ENCODE measurements at places on chromosomes 5 and 9.

DNA sequence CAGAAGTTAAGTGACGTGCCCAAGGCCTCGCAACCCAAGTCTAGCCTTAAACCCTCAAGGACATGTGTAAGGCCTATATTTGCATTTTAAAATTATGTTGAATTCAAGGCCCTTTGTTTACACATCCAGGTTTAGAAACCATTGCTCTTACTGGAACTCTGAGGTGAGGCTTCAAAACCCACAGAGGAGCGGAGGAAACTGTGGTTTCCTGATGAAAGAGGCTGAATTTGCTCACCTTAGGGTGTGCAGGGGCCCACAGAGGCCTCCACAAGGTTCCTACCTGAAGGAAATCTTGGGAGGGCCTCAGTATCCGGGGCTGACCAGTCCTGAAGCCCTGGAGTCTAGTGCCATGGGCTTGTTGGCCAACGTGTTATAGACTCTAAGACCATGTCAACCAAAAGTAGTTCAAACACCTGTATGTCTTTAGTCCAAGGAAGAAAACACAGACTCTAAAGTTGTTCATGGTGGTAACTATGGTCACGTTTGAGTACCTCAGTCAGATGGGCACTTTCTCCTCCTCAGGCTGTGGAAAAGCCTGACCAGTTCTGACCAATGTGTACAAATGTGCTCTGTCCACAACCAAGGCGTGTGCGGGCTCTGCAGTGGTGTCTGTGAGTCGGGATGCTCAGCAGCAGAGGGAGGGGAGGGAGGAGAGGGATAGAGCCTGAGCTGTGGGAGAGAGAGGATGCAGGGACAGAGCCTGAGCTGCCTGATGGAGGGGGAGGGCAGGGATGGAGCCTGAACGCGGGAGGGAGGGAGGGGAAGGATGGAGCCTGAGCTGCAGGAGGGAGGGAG lies 124.6 kb upstream of the ERCC6L2 start:
- no peak for DNase-seq

- no peak for DNase-seq
These were observed 16.8 kb upstream of the OR2S2 start for GRCh38 chr9:35974800-35975199.

GRCh38 chr9:91116711-91117110 lies 245.0 kb downstream of the AUH start:
- DNase-seq: no peak

DNA sequence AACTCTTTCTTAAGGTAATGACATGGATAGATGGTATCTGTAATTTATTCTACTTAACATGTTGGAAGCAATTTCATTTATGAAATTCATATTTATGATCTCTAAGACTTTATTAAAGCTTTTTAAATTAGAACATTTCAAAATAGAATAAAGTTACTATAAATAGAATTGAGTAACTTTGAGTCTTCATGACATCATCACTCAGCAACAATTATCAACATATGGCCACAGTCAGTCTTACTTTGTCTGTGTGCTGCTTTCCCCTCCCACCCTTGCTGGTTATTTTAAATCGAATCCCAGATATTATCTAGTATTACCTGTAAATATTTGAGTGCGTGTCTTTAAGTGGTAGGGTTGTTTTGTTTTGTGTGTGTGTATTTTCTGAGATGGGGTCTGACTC lies 65.2 kb downstream of the IPO11 start:
- no peak for DNase-seq

- no peak for DNase-seq
These were observed 122.2 kb upstream of the ACOT12 start for GRCh38 chr5:81516091-81516490.

DNA sequence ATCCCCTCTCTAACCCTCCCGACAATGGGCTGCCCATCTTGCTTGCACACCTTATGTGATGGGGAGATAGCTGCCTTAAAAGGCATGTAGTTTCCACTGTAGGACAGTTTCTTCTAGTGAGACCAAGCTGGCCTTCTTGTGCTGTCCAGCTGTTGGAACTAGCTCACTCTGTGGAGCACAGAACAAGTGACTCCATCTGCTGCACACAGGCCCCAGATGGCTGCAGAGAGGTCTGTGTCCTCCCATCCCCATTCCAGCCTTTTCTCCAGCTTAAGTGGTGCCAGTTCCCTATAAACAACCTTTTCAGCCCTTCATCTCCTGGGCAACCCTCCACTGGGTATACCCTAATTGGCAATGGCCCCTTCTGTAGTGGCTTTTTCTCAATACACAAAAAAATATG lies 18.7 kb upstream of the PSD2 start:
- no peak for DNase-seq

DNA sequence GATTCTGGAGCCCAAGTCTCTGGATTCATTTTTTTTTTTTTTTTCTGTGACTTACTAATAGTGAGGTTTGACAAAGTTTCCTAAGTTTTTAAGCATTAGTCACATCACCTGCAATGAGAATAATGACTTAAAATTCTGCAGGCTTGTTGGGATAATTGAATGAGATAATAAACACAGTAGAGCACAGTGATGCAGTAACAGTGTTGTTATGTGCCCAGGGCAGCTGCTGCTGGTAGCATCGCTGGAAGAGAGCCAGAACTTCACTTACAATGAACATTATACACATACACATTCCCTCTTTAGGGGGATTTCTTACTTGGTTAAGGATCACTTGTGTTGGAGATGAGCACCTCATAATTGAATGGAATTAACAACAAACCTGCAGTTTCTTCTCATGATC lies 78.9 kb downstream of the ALDH7A1 start:
- no peak for DNase-seq

GRCh38 chr9:76150013-76150412 lies 244.2 kb downstream of the RFK start:
- no peak for DNase-seq

GRCh38 chr9:98124637-98125426 lies 5.8 kb upstream of the TRIM14 start:
- no peak for DNase-seq

GRCh38 chr5:177100714-177101121 lies 14.0 kb downstream of the FGFR4 start:
- no peak for DNase-seq

- no peak for DNase-seq
These were observed 1.2 kb downstream of the ZBTB5 start for GRCh38 chr9:37464006-37464405.

GRCh38 chr9:137813651-137814415 lies 63.7 kb upstream of the CACNA1B start:
- DNase-seq: no peak

GRCh38 chr9:2134391-2134790 lies 119.2 kb downstream of the SMARCA2 start:
- no peak for DNase-seq

DNA sequence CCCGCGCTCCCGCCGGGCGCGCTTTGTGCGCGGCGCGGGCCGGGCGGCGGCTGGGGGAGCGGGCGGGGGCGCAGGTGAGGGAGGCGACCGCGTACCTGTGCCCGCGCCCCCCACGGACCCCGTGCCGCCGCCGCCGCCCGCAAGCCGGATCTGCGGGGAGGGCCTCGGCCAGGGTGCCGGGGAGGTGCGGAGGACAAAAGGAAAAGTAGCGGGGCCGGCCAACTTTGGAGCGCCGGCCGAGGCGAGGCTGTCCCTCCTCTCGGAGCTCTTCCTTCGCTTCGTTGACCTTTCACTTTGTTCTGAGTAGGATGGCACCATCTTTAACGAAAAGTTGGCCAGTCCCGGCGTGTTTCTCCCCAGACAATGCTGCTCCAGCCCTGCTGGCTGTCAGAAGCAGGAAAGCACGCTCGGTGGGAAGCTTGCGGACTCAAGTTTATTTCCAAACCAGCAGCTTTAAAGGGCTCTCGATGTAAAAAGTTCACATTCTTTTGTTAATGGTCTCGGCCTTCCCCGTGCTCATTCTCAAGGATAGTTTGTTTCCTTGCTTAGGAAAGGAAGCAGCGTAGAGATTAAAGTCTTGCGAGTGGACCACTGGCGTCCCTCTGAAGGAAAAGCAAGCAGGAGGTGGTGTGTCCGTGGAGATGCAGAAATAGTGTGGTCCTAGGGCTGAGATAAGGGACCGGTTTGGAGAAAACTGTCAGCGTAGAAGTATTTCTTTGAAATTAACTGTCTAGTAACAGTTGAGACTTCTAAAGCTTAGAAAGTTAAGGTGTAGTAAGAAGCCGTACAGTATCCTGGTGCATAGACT lies 639 bp downstream of the EHMT1 start:
- no peak for DNase-seq

DNA sequence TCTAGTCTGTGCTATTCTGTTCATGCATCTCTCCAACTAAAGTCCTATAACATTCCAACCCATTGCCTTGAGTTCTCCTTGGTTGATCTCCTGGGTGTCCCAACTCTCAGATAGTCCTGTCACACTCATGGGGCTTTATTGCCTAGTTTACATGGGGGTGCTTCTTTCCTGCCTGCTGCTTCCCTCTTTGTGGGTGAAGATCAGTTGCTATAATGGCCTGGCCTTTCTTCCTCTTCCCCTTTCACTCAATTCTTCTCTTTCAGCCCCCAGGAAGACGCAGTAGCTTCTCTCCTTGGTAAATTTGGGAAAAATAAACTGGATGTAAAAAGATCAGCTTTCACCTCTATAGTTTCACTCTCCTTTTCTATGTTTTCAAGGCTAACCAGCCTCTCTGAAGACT lies 66.5 kb downstream of the PTCD2 start:
- no peak for DNase-seq

DNA sequence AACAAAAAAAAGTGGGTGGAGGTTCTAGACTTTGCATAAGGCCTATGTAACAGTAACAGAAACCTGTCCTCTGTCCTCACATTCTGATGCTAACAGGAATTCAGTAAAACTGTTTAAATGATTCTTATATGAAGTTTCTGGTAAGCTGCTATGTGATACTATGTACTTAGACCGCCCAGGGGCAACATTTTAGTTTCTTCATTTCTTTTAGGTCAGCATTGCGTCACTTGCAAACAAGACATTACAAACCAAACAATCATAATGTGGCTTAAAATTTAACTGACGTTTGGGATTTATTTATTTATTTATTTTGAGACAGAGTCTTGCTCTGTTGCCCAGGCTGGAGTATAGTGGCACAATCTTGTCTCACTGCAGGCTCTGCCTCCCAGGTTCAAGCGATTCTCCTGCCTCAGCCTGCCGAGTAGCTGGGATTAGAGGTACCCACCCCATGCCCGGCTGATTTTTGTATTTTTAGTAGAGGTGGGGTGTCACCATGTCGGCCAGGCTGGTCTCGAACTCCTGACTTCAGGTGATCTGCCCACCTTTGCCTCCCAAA lies 44.3 kb downstream of the TENT4A start:
- DNase-seq: no peak

DNA sequence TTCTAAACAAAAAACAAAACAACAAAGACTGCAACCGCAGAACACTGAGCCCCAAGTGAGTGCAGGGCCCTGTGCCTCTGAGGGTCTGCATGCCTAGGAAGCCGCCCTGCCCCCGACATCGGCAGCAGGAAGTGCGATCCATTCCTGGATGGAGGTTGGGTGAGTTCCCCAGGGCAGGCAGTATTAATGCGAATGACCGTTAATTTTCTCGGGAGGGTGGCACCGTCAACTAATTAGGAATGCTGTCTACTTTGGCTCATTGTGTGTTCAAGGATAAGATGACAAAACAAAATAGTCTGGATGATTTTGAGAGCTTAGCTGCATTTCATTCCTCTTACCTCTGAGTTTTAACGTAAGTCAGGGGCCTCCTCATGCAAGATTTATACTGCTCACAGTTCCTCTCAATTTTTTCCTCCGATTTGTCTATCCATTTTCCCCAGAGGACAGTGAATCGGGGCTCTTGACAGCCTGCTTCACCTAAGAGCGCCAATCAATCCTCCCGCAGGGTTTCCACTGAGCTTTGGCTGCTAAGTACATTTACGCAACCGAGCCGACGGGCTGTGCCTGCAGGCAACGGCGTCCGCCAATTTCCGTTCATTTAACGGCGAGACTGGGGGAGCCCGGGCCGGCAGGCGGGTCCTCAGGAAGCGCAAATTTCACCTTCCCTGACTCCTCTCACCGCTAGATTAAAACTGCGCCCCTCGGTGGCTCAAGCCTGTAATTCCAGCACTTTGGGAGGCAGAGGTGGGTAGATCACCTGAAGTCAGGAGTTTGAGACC lies 2.9 kb upstream of the NXNL2 start:
- DNase-seq: no peak

- no peak for DNase-seq
These were observed at the start of gene SHROOM1 for GRCh38 chr5:132830436-132831094. TSS of gene SHROOM1 (minus strand) at chr5:132830647. CDS start at chr5:132826140, 4,507 bp downstream.

GRCh38 chr5:126383246-126383645 lies 40.0 kb upstream of the GRAMD2B start:
- DNase-seq: no peak

DNA sequence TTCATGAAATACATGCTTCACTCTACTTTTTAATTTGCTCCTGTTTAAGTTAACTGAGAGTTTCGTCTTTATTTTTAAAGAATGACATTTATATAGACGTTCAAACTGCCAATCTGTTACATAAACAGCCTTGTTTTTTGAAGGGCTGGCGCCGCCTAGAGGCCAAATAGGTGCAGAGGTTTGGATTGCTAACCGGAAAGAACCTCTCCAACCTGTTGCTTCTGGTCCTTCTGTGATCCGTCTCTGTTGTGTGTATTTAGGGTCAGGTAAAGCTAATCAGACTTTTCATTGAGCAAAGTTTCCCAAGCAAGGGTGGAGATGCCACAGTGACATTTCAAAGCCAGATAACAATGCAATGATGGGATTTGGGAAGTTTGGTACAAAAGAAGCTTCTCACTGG lies 39.5 kb upstream of the GLIS3 start:
- DNase-seq: peak; percentile 49

DNA sequence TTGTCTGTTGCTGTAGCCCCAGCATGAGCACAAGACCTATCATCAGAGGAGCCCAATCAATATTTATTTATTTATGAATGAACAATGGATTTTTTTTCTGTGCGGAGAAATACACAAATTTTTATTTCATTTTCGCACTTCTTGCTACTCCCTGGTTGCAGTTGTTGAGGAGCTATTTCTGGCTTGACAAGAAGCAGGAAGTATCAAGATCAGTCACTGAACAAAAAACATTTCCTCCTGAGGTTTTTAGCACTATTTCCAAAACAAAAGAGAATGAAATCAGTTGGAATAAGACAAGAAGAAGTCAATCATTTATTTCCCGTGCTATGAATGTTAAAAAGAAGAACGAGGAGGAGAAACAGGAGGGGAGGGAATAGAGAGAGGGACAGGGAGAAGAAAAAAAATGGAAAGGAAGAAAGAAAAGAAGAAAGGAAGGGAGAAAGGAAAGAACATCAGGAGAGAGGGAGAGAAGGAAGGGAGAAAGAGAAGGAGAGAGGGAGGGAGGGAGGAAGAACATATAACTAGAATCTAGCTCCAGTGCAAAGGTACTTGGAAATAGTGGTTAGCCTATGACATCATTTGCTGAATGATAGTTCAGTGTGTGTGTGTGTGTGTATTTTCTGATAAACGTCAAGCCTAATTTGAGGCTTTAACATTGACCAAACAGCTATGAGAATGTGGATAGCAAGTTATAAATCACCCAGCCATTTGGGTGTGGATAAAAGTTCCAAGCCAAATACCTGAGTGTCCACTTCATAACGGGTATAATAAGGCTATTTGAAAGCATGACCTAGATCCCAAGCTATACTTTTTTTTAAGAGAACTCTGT lies 586.0 kb downstream of the EBF1 start:
- DNase-seq: no peak

DNA sequence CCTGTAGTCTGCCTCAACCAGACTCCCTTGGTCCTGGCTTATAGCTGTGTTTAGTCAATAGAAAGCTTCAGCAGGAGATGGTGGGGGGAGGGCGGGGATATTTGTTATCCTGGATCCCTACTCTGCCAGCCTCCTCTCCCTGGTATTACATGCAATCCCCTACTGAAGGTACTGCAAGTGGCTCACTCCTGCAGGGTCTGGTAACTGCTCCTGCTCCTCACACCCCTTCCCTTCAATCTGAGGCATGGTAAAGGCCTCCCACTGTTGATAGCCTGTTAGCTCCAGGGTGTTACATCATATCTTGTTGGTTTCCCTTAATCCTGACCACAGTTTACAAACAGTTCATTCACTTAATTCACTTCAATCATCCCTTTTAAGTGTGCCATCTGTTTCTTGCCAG lies 137.5 kb downstream of the AP3B1 start:
- DNase-seq: no peak
